Fibroblast of skin of right biceps (primary cell): ENCODE measurements at places on chromosomes 3 and 15.
A peak's percentile ranks its signal among the peaks of the same experiment; 100 is the strongest.

GRCh38 chr3:62638316-62638715, 236.9 kb downstream of the CADPS start:
- DNase-seq = no peak

GRCh38 chr3:172270557-172271166, 177.6 kb downstream of the GHSR start:
- DNase-seq = no peak

GRCh38 chr3:159929171-159930141, 59.2 kb upstream of the IL12A start:
- peak; percentile 81 for DNase-seq

GRCh38 chr3:72776-73175, 123.8 kb upstream of the CHL1 start:
- DNase-seq = no peak

DNA sequence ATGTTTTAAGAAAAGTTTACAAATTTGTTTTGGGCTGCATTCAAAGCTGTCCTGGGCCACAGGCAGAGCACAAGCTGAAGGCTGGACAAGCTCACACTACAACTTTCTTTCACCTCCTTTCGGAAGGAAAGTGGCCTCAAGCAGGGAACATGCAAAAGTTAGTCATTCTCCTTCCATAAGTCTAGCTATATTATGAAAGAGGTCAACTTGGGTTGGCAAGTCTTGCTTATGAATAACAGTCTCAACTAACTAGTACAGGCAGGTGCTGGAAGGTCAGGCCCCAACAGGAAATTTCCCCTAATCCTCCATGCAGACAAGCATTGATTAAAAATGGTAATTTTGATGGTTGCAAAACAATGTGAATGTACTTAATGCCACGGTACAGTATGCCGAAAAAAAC, 69.4 kb downstream of the OSBPL10 start:
- DNase-seq = no peak

DNA sequence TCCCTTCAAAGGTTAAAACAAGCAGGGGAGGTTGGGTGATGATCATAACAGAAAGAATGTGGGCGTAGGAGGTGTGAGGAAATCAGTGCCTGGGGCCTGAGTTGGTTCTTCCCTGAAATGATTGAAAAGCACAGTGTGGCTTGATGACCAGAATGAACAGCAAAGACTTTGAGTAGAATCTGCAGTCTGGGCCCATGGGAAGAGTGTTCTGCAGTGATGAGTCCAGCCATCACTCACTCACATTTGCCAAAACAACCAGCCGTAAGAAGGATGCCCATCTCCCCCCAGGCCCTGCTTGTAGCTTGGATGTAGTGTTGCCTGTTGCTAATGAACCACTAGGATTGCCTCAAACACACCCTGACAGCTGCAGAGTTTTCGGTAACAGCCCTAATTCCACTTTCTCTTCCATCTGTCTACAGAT, 67.9 kb downstream of the VGLL3 start:
- peak; percentile 84 for DNase-seq

- peak; percentile 94 for DNase-seq
Observed at GRCh38 chr3:13543253-13543652, 5.7 kb upstream of the FBLN2 start.

DNA sequence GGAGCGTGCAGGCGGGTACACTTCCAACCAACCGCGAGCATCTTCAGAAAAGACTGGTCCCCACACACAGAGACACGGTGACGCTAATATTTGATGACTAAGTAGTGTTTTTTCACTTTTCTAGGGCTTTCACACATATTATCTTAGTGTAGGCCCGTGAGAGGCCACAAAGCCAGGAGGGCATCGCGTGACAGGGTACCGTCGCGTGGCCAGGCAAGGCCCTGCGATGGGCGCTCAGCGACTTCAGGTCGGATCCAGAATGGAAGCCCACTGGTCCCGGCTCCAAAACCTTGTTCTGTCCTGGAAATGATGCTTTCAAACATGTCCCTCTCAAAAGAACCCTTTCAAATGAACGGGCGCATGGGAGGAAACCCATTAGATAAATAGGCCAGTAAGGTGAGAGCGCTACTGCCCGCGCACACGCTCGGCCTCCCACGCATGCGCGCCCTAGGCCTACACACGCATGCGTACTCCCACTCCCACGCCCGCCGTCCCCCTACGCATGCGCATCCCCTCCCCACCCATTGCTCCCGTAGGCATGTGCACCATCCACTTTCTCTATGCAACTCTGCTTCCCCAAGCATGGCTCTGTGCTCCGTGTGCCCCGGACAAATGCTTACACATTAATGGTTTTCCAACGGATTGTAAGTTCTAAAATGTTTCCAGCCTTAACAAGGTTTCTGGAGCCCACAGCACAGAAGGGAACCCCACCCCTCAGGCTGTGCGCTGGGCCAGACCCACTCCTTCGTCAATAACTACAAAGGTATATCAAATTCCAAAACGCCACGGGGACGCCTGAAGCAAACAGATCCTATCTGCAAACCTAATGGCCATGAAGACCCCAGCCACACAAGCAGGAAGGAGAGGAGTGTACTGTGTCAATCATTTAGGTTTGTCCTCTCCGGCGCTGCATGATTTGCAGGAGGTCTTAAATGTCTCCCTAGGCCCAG, 72.1 kb downstream of the OCA2 start:
- DNase-seq = no peak

DNA sequence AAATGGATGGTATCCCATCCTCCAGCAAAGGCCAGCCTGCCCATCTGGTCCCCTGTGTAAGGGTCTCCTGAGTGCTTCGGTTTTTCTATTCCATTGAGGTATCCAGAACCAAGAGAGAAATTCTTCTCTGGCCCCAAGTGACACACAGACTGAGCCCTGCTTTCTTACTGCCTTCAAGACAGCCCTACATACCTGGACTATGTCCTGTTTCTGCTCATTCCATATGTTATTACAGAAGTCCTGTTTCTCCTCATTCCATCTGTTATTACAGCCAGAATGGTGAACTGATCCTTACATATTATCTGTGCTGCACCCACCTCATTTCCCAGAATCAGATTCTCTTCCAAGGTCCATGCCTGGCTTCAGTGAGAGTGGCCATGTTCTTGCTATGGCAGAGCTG, 115.2 kb downstream of the DCLK3 start:
- DNase-seq = peak; percentile 27

DNA sequence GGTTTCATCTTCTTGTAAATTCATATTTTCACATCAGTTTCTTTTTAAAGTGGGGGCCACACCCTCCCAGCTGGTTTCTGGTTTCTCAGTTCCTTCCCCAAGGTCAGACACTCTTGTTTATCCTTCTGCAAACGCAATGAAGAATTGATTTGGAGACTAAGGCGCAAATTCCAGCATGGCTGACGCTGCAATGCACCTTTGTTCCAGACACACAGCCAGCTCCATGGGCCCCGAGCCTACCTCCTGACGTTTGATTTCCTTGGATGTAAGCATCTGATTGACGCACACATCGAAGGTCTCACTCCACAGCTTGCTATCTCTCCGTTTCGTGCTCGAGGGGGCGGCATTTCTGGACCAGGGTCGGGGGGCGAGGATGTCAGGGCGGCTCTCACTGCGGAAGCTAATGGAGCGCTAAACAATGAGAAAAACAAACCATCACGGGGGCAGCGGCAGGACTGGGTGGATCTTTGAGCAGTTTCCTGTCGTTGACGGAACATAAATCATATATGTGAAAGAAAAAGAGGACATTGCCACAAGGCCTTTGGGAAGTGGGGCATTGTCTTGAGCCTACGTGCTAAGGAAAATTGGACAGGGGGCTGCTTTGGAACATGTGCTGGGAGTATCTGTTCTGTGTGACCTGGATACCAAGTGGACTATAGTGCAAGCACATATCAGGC, 46.9 kb downstream of the ARHGEF3 start:
- no peak for DNase-seq

DNA sequence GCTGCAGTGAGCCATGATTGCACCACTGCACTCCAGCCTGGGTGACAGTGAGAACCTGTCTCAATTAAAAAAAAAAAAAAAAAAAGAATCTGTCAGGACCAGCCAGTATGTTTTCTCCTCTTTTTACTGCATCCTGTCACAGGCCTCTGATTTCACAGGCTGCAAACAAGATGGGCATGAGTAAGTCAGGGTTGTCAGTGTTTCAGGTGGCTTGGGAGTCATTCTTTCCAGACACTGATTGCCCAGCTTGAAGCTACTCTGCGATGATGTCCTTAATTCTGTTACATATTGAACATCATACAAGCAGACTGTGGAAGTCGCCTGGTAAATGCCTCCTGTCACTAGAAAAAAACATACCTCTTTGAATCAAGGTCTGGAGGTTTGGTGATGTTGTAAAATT, 18.8 kb downstream of the DIS3L start:
- no peak for DNase-seq

DNA sequence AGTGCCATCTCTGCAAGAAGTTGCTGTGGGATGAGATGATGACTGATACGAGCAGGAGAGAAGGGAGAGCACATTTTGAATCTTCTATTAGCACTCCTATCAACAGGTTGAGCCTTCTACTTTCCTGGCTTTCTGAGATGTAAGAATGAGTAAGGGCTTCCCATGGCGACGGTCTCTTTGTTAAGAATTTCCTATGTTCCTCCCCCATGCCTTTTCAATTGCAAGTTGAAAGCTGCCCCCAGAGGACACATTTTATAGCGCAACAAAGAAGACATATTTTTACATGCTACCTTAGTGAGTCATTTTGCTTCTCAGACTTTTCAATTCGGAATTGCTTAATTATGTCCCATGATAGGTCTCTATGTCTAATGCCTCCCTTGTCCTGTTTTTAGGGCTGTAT, 71.3 kb upstream of the LRTM1 start:
- DNase-seq = peak; percentile 93

DNA sequence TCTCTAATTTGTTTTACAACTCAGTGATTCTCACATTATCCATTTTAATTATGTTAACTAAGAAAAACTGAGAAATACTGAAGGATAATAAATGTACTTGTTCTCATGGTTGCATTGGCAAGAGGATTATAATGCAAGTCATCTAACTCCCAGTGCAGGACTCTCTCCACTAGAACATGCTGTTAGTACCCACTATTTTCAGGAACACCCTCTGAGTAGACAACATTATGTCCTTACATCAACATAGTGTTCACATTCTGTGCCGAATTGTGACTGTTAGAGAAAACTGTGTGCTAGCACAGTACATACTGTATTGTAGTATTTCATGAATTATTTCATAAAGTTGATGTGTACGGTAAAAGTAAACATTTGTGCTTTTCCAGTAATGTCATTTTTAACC, 80.1 kb downstream of the LEKR1 start:
- DNase-seq = no peak

DNA sequence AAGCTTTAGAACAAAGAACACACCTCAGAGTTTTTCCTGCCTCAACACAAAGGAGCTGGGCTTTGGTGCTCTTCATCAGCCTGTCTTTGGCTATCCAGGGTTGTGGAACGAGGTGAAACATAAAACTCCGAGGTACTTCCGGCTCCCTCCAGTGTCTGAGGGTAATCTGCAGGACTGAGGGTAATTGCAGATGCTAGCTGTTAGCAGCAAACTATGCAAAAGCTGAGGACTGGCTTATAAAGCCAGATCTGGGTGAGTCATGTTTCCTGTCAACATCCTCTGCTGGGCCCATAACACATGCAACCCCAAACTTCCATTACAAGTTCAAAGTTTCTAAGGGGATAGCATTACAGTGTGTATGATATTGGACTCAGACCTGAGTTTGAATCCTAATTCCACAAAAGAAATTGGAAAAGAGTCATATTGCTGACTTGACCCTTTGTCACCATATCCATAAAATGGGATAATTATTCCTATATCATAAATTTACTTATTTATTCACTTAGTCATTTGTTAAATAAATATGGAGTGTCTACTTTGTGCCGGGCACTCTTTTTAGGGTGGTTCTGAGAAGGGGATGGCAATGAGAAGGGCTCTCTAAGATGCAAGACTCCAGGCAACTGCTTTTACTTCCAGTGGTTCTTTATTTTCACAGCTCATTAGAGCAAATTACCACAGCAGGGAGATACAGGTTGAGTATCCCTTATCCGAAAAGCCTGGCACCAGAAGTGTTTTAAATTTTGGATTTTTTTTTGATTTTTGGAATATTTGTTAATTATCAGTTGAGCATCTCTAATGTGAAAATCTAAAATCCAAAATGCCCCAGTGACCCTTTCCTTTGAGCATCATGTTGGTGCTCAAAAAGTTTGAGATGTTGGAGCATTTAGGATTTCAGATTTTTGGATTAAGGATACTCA, 9.5 kb upstream of the TRIM69 start:
- peak; percentile 94 for DNase-seq

GRCh38 chr3:73365756-73366397, 258.9 kb downstream of the PDZRN3 start:
- peak; percentile 41 for DNase-seq

GRCh38 chr3:12700800-12701199, 36.9 kb upstream of the RAF1 start:
- DNase-seq = no peak

GRCh38 chr3:71025516-71025915, 558.0 kb downstream of the FOXP1 start:
- no peak for DNase-seq
